Activated CD4-positive, alpha-beta T cell treated with anti-CD3 and anti-CD28 coated beads for 48 hours (primary cell): ENCODE measurements at places on chromosomes 4 and X.

GRCh38 chr4:80334568-80334967, 962 bp upstream of the CFAP299 start:
- no peak for DNase-seq

- DNase-seq = no peak
These were observed 82.4 kb downstream of the CNGA2 start for GRCh38 chrX:151816934-151817333.

DNA sequence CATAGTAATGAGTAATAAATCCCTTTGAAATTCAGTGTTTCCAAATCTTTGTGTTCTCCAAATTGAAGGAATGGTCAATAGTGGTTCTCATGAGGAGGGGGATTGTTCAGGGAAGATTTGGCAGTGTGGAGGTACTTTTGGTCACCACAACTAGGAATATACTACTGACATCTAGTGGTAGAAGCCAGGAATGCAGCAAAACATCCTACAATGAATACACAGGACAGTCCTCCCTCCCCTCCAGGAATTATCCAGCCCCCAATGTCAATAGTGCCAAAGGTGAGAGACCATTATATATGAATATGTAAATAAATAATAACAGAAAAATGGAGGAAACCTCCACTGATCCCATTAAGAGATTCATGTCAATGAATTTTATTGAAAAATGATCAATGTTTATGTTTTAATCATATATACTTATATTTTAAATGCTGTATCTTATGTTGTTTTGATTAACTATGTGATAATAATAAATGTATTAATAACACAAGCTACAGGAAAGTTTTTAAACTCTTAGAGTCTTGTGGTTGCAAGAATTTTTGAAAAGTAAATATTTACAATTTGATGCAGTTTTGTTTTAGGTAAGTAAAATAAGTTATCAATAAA, 14.4 kb upstream of the FAM9A start:
- DNase-seq = no peak

DNA sequence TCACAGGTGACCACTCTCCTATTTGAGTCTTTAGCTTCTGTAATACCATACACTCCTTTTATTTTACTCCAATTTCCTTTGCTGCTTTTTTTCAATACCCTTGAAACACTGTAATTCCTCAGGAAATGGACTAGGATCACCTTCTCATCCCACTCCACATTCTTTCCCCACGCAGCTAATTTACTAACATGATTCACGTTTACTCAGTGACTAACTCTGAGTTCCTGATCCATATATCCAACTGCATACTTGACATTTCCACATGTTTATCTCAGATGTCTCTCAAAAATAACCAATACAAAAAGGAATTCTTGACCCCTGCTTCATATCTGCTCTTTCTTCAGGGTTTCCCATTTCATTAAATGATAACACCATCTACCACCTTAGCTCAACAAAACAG, 19.9 kb downstream of the RPS6KA6 start:
- DNase-seq = no peak

- DNase-seq = peak; percentile 7
These were observed 160.1 kb downstream of the TET2 start for GRCh38 chr4:105306820-105307219.

DNA sequence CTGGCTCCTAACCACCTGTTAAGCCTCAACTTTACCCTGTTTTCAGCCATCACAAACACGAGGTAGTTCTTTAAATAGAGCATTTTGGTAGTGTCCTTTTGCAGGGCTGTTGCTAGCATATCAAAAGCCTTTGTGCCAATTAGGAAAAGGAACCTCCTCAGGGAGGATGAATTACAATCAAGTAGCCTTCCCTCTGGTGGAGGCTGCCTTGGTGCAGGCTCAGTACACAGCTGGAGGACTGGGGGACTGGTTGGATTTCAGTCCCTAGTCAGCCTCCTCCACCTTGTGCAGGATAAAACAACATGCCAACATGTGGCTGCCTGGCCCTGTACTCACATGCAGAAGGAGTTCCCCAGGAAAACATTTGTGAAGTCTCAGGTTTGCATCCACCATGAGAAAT, 53.1 kb downstream of the RASGEF1B start:
- DNase-seq = no peak

DNA sequence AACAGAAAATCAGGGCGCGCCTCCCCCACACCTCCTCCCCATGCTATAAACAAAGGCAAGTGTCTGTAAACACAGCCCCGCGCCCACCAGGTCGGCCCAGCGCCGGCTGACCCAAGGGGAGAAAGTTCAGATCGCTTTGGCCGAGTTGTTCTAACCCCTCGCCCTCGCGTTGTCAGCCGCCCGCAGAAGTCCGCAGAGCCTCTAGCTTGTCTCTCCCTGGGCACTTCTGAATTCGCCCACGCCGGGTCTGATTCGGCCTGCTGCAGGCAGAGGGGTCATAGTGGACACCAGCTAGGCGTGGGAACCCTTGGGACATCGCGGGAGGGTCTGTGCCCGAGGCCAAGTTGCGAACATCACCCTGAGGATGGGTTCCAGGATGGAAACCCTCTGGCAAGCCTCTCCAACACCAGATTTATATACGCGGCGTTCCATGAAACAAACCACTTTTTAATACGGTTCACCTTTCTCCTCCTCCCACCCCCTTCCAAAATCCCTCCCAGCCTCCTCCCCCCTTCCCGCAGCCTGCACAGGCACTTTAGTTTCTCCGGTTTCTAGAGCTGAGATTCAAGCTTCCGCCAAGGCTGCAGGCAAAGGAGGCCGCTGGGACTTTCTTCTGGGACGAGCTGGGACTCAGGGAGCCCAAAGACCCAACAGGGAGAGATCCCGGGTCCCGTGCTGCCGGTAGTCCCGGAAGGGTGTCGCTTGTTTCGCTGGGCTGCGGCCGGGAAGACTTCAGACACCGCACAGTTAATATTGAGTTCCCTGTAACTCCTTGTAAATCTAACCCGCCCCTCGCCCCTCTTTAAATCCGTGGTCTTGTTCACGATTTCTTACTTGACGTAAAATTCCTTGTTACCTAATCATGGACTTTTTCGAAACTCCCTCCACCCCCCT, 4.7 kb downstream of the HAND2 start:
- DNase-seq = no peak

DNA sequence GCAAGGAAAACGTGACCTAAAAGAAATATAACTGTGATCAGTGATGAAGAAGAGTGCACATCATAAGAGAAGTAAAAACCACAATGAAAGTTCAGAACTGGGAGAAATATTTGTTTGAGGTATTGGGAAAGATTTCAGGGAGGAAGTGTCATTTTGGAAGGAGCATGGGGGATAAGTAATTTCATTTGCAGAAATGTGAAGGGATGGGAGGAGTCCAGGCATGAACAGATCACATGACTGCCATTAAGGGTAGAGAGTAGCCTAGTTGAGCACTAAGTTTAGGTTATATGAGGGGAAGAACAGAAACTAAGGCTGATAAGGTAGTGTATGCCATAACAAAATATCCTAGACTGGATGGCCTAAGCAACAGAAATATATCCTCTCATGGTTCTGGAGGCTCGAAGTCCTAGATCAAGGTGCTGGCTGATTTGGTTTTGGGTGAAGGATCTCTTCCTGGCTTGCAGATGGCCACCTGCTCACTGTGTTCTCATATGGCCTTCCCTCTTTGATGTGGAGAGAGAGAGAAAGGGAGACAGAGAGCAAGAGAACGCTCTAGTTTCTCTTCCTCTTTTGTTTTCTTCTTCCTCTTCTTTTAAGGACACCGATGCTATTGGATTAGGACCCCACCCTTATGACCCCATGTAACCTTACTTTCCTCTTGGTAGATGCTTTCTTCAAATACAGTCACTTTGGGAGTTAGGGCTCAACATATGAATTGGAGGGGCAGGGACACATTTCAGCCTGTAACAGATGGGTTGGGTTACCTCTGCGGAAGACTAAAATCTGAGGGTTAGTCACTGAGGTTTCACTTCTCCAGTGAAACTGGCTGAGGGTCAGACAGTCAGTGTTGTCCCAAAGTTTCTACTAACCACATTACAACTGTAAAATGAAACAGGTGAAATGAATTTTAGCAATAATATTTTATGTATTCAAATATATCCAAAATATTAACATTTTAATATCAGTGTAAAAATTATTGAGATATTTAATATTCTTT, 77.9 kb downstream of the EGF start:
- DNase-seq = no peak

DNA sequence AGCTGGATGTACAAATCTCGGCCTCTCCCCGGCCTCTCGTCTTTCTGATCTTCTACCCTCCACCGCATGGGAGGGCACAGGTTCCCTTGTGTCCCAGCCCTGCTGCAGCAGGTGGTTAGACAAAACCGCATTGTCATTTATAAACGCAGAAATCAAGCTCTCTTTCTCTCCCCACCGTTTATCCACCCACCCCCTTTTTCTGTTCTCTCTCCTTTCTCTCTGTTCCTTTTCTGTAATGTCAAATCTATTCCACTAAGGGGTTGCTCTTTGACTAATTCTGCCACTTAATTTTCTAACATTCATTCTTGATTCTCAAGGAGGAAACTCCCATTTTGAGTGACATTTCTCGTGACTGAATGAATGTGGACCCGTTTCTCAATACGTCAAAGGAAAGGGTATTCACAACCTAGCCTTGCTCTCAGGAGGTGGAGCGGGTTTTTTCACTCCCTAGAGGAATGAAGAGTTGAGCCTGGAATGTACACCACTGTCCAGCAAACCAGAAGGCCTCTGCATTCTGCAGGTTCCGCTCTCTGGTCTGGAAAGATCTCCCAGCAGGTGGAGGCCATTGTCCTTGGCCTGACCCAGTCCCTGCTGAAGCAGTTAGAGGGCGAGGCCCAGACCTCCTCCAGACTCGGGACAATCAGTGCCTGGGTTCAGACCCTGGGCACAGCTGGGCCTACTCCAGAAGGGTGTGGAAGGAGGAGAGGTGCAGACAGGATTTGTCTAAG, 70.9 kb upstream of the ENPP6 start:
- DNase-seq = peak; percentile 65

DNA sequence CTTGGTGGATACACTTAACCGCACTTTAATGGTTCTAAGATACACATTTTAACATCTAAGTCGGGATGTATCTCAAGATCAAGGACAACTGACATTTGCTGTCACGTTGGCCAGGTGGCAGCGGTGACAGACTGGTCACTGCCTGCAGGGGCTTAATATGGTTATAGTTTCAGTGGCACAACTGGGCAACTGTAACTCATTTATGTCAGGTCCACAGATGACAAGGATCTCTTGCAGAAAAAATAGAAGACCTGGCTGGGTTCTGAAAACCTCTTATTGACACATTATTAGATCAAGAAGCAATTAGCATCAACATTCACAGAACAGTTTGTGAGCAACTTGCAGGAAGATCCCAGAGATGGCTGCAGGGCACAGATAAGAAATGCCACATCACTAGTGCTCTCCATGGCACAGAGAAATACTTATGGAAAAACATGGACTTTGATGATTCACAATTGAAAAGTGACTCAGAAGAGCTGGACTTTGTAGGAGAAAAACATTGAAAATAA, 99.6 kb upstream of the SORBS2 start:
- DNase-seq = no peak

DNA sequence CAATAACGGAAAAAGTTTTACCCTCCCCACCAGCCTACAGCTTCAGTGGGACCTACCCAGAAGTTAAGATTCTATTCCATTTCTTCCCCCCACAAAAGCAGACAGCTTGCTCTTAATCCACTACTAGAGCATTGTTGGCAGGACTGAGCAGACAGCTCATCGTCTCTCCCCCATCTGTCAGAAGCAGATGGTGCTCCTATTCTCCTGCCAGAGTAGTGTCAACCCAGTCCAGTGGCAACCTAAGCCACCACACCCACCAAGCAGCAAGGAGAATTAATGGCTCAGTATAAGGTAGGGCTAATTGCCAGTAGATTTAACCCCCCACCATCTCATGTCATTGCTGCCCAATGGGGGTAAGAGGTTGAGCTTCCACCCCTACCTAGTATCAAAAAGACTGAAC, 62.0 kb downstream of the AWAT2 start:
- DNase-seq = no peak

GRCh38 chr4:110365761-110366160, 110.2 kb upstream of the ENPEP start:
- DNase-seq = no peak

DNA sequence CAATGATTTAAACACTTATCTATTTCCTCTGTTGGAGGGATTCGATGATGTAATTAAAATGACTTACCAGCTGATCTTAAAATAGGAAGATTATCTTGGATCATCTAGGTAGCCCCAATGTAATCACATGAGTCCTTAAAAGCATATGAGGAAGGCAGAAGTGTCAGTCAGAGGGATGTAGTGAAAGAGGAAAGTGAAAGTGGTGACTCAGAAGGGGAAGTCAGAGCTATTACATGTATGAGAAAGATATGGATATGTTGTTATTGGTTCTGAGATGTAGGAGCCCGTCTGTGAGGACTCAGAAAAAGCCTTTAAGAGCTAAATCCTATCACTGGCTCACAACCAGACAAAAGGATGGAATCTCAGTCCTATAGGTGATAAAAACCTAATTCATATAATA, 456.4 kb downstream of the DACH2 start:
- DNase-seq = no peak

- DNase-seq = no peak
These were observed 64.7 kb downstream of the BANK1 start for GRCh38 chr4:101855239-101855638.

GRCh38 chr4:90105274-90105673, 21.9 kb upstream of the CCSER1 start:
- DNase-seq = no peak

GRCh38 chr4:24686866-24687692, 102.7 kb upstream of the DHX15 start:
- peak; percentile 54 for DNase-seq

DNA sequence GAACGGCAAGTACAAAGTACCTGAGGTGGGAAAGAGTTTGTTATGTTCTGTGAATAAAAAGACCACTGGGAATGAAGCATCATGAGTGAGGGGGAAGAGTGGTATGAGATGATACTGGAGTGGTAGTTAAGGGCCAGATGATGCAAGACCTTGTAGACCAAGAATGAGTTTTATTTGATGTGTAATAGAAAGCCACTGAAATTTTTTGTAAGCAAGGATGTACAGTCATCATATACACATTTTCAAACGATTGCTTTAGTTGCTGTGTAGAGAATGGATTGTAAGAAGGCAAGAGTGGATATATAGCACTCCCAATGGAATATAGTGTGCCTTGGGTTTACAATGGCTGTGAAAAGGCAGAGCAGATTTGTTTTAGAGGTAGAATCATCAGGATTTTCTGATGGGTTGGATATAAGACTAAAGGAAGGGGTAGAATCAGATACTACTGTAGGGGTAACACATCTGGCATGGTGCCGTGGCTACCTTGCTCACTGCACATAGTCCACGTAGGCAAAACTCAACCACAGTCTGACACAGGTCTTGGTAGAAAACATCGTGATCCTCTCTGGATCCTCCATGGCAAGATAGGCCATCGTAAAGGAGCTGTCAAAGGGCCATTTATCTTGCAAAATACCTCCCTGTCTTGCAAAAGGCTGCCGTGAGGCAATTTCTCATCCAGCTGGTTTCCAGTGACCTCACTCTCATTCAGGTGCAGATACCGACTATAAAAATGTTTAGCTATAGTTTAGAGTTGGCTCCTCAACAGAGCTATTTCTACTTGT, 14.9 kb downstream of the TIFA start:
- no peak for DNase-seq

DNA sequence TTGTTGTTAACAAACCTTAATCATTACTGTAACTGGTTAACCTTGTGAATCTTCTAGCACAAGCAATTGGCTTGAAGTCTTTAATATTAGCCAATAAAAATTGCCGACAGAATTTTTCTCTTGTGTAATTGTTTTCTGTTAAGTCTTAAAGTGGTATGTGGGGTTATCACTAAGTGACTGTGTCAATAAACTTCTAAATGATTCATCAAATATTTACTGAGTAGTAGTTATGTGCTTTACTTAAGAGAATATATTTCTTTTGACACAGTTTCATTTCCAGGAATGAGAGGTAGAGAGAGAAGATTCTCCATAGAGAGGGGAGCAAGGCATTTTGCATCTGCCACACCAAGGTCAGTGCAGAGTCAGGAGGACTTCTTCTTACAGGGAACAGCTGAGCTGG, 2361.6 kb upstream of the AGA start:
- DNase-seq = no peak
